Osteoblast (primary cell): ENCODE measurements at places on chromosomes 12 and 14.

- no peak for DNase-seq
Observed at GRCh38 chr12:127621366-127621765, 645.6 kb upstream of the TMEM132C start.

DNA sequence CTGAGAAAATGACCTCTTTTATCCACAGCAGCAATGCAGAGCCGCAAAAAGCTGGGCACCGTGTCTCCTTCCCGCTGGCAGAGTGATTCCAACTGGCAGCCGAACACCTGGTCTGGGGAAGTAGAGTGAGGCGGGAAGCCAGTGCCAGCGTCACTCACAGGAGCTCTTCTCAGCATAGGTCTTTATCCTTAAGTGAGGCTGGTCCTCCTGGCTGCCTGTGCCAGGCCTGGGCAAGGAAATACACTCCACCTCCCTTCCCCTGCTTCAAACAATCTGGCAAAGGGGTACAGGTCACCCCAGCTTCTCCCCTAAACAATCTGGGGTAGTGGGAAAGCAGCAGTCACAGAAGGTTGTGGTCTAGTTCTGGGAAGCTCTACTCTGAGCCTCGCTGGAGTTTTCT is 4.8 kb downstream of the ARHGAP9 start:
- DNase-seq, result peak; percentile 76

DNA sequence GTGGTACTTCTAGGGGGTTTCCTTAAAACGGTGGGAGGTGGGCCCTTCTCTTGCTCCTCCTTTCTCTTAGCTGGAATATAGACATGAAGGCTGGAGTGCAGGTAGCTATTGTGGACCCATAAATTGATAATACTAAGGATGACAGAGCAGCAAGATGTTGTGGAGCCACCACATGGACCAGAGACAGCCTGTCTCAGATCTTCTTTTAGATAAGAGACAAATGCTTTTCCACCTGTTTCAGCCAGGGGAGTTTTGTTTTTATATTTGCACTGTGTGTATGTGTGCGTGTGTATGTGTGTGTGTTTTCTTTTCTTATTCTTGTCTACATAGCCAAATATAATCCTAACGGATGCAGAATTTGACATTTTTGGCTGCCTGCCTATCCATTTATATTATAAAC is 62.9 kb upstream of the HIF1A start:
- no peak for DNase-seq

DNA sequence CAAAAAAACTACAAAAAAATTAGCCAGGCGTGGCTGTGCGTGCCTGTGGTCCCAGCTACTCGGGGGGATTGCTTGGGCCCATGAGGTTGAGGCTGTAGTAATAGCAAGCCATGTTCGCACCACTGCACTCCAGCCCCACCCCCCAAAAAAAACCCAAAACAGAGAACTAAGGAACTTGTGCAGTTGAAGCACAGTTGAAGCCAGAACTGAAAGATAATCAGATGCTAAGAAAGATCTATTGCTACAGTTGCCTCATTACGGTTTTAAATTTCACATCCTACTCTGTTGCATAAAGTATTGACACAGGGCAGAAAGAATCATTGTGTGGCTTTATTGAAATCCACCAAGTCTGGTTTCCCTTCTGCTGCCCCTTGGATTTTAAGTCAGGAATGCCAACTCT is 3.8 kb downstream of the CS start:
- DNase-seq, result no peak

DNA sequence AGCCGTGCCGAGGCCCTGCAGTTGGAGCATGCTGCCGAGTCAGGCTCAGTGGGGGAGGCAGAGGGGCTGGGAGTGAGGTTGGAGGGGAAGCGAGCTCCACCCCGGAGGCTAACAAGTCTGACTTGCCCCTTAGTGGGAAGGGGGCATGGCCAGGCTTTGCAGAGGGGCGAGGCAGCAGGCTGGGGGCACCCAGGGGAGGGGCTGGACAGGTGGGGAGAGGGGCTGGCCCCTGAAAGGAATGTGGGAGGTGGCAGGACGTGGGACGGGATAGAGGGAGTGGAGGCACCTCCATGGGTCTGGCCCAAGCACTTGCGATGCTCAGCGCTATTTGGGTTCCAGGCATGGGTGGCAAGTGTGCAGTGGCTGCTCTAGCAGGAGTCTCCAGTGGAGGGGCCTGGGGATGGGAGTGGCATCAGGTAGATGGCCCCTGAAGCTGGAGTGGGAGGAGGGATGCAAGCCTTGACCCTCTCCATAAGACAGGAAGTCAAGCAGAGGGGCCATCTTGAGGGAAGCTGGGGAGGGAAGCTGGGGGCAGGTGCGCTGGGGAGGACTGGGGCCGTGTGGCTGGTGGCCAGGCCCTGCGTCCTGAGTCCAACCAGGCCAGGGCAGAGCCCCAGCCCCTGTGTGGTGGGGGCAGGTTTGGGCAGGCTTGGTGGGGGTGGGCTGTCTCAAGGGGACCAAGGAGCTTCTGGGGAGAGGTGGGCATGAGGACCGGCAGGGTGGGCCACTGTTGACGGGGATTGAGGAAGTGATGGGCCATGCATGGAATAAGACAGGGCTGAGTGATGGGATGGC is 2.6 kb downstream of the TRMT61A start:
- DNase-seq, result peak; percentile 65
